ENCODE measurements at places on chromosomes 5 and 9.

GRCh38 chr5:123605822-123606221 lies 93.8 kb downstream of the CSNK1G3 start:
- DNase-seq, result no peak

GRCh38 chr9:78713614-78714405 lies 416.9 kb downstream of the PSAT1 start:
- DNase-seq, result no peak

- DNase-seq, result no peak
These were observed 1.7 kb downstream of the CCNG1 start for GRCh38 chr5:163439092-163439425.

DNA sequence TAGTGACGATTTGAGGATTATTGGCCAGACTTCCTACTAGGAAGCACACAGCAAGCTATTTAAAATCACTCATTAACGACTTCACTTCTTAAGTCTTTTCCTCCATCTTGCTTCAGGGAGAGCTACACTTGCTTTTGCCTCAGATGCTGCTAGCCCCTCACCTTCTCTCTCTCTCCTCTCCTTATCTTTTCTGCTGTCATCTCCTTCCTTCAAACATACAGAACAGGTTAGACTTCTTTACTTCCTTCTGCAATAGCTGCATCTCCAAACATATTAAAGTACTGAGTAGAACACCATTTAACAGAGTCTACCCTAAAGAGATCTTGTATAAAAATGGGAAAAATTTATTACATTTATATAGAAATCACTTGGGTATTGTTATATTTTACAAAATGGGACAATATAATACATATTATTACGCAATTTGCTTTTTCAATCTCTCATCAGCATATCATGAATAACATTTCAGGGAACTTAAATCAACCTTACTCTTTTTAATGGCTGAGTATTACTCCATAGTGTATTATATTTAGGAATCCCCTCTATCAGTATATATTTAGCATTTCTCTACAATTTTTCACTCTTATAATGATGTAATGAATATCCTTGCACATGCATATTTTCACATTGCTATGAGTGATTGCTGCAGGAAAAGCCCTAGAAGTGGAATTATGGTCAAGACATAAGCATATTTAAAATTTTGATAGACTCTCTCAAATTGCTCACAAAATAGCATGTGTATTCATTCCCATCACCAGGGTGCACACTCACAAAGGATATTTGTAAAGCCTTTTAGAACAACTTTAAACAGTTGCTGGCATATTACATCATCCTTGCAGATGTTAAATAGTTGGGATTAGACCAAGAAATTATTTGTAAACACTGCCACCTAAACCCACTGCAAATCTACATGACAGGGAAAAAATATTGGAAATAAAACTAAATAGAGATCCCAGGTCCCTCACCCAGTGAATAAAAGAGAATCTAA lies 164.5 kb upstream of the NFIB start:
- DNase-seq, result no peak

DNA sequence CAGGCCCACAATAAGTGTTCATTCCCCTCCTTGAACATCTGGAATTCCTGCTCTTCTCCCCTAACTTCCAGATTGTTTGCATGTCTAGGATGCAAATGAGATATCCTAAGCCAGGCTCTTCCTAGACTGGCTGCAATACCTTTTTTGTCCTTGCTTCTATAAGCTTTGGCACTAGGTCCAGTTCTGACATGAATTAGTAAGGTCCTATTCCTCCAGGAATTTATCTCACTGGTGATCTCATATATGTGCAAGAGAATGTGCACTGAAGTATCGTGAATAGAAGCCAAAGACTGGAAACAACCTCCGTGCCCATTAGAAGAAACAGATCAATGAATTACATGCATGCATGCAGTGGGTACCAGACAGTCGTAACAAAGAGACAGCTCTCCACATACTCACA lies 25.2 kb downstream of the DUSP1 start:
- no peak for DNase-seq

GRCh38 chr5:126978258-126978657 lies 52.1 kb downstream of the MARCHF3 start:
- DNase-seq, result no peak

DNA sequence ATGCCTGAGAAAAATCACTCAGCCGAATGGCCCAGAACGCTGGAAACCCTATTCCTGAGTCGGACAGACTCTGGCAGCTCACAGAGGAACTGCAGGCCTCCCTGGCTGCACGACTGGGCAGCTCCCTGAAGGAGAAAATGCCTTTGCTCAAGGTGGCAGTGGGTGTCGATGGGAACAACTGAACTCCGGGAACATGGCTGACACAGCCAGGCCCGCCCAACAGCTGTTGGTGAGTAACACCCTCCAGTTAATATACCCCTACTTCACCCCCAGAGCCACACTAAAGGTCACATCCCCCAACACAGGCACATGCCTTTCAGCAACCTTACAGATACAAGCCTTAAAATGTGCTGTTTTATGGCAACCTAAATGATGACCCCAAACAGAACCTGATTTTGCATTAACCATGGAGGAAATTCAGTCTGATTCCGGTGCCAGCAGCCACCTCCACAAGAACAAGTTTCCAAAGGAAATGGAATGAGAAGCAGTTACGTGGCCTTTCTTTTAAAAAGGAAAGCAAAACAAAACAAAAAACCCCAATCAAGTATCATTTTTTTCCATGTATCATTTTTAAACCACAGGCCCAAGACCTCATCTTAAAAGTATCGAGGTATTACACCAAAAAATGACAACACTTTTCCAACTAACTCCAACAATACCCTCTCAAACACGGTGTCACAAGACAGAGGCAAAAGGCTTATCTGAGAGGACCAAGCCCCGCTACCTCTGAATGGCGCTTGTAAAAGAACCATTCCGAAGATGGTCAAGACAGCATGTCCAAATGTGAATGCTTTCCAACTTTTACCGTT lies 3.1 kb downstream of the KLF9 start:
- DNase-seq, result no peak

GRCh38 chr9:77725820-77726219 lies 77.7 kb upstream of the GNA14 start:
- no peak for DNase-seq

DNA sequence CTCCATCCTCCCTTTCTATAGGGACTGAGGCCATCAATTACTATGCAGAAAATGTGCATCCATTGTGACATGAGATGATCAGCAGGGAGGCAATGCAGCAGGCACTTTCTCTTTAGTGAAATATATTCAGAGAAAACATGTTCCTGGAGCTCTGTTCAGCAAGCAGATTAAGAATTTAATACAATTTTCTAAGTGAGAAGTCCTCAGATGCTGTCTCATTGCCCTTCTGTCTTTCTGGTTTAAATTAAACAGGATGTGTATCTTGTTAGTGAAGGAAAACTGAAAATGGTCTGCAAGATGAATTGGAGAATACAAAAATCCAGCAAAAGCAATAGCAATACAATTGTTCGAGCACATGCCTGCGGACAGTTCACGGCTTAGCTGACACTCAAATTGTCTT lies 445.8 kb upstream of the RIOK2 start:
- DNase-seq, result no peak

- DNase-seq, result no peak
These were observed 107.7 kb downstream of the MTRR start for GRCh38 chr5:7976411-7977190.

Data from stimulated activated CD4-positive, alpha-beta T cell treated with anti-CD3 and anti-CD28 coated beads, TNF-alpha, amount 100 ng/mL, for 1 hour (primary cell).